ENCODE measurements at places on chromosomes 3 and 15.

DNA sequence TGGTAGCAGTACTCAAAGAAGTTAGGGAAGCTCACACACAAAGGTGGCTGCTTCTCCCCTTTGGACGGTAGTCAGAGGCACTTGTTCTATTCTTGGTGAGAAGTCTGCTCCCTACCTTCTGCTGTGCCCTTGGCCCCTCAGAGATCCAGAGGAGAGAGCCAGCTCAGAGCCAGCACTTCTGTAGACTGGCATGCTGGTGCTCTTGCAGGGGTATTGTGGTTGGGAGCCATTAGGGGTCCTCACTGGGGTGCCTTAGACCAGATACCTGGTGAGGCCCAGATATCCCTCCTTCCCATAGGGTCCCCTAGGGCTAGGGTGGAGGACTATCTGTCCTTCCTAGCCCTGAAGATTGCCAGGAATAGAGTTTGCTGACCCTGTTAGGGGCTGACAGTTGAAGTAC lies 140.6 kb downstream of the EEFSEC start:
- peak; percentile 33 for DNase-seq

DNA sequence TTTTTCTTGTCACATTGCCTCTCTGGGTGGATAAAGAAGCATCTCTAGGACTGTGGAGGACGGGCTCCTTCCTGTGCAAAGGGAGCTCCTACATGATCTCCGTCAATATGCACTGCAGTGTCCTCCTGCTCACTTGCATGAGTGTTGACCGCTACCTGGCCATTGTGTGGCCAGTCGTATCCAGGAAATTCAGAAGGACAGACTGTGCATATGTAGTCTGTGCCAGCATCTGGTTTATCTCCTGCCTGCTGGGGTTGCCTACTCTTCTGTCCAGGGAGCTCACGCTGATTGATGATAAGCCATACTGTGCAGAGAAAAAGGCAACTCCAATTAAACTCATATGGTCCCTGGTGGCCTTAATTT lies 478 bp downstream of the GPR15 start:
- DNase-seq, result no peak

- no peak for DNase-seq
These were observed 16.5 kb upstream of the PLXND1 start for GRCh38 chr3:129622933-129623332.

DNA sequence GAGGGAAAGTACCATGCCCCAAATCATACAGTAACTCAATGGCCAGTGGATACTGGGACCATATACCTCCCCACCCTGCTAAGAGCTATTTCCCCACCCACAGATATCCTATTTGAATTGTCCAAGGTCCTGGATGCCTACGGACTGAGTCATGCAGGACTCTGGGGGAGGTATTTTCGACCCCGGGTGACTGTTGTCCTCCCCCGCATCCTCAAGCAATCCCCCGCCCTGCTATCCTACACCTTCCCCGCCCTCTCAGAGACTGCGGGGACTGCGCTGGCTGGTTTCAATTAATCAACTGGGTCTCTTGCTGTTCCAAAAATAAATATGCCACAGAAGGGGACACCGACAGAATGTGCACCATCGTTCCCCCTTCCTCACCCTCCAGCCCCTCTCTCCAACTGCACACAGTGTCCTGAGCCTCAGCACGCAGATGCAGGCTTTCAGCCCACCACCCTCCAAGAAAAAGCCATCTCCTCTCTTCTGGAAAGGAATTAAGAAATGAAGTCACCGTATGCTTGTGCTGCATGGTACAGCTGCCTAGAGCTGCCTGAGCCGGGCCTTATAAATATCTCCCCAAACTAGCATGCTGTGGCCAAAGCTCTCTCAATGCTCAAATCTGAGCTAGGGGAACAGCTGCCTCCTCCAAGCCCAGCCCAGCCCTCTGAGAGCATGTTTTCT lies 8.1 kb downstream of the CAV3 start:
- DNase-seq, result no peak

- DNase-seq, result no peak
These were observed 44.5 kb downstream of the OXNAD1 start for GRCh38 chr3:16309558-16309957.

Measured in activated naive CD4-positive, alpha-beta T cell treated with anti-CD3 and anti-CD28 coated beads, Interleukin-2, amount 50 U/mL, for 72 hours (primary cell).